ENCODE measurements at places on chromosomes 12 and 14.

GRCh38 chr14:82641050-82641540, 1107.4 kb upstream of the SEL1L start:
- no peak for DNase-seq

GRCh38 chr14:56207626-56208292, 89.5 kb downstream of the PELI2 start:
- no peak for DNase-seq

DNA sequence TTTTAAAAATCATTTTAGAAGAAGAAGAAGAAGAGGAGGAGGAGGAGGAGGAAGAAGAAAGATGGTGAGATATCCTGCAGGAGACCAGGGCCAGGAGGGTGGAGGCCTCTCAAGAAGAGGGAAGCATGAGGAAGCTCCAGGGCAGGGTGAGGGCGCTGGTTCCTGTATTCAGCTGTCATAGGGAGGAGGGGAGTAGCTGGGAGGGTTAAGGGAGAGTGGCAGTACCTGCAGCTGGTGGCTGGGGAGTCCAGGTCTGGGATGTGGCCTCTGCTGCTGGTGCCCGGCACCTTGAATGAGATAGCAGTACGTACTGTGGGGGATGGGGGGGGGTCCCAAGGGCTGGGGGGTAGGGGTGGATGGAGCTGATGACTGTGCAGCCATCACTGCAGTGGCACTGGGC, 9.8 kb downstream of the RBP5 start:
- no peak for DNase-seq

GRCh38 chr12:128542844-128543243, 275.9 kb downstream of the TMEM132C start:
- DNase-seq, result no peak

GRCh38 chr12:81077329-81077685, 572 bp upstream of the ACSS3 start:
- DNase-seq, result no peak

DNA sequence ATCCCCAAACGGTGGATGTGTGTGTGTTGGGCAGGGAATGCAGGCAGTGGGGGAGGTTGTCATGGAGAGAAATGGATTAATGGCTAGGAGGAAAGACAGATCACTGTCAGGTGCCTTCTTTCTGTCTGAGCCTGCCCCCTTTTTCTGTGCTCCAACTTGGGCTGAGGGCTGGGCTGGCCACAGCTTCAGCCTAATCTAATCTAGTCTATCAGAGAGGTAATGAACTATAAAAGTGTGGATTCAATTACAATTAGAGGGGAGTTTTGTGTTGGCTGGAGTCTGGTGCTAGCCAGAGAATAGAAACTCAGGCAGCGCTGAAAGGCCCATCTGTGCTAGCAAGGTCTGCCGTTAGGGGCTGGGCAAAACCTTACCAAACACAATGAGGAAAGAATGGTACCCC, 41.2 kb downstream of the NEUROD4 start:
- DNase-seq, result no peak

DNA sequence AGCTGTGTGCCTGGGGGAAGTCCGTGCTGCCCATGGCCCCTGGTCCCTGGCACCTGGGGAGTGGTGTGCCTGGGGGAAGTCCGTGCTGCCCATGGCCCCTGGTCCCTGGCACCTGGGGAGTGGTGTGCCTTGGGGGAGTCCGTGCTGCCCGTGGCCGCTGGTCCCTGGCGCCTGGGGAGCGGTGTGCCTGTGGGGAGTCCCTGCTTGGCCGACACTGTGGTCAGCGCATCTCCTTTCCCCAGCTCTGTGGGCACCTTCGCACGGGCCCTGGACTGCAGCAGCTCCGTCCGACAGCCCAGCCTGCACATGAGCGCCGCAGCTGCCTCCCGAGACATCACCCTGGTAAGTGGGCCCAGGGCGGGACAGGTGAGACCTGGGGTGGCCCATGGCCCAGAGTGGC, 14.5 kb upstream of the CRIP2 start:
- no peak for DNase-seq

DNA sequence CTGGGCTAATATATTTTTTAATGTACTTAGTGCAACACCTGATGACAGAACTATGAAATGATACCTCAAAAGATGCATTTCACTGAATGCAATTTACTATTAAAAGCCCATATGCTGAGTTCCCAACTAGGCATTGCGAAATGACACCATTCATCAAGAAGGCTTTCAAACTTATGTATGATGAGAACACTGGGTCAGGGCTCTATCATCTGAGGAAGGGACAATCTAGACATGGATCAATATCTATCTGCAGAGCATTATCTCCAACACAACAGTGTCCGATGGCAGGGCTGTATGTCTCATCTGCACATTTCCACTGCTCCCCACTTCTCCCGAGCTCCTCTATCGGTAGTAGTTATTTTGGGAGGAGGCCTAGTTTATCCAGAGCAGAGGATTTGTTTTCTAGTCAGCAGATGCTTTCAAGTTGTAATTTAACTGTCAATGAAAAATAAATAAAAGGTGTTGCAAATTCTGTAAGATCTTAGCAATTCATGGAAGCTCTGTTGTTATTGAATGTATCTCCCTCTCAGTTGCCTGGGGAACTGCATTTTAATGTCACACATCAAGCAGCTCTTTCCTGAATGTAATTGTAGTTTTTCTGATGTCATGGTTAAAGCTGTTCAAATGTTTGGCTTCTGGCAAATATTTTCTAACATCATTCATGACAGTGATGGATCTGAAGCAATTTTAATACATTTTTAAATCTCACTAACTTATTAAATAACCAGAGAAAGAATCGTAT, 7.4 kb upstream of the GCH1 start:
- DNase-seq, result no peak

DNA sequence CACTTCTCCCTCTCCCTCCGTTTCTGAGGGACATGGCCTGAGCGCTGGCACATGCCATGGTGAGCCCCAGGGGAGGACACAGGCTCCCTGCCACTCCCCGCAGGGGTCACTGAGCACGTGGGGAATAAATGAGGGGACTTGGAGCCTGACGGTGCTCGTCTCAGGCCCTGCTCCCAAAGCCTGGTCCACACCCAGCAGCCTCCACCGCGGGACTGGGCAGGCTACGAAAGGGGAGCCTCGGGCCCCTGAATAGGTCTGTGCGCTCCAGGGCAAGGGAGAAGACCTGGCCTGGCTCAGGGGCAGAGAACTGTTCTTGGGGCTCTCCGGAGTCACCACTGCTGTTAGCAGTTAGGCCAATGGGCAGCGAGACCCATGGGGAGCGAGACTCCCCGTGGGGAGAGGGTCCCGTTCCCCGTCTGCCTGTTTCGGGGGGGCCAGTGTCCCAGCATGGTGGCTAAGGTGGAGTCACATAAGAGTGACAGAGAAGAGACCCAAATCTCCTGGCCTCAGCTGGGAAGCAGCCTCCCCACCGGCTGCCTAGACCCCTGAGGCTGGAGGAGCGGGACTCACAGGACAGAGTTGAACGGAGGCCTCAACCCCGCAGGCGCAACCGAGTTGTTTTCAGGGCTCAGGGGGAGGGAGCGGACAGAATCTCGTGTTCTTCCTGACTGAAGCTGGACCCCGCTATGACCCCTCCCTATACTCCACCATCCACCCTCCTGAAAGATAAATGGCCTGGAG, 329.8 kb upstream of the SFSWAP start:
- DNase-seq, result no peak

GRCh38 chr12:109927622-109928021, 27.5 kb downstream of the TCHP start:
- no peak for DNase-seq

DNA sequence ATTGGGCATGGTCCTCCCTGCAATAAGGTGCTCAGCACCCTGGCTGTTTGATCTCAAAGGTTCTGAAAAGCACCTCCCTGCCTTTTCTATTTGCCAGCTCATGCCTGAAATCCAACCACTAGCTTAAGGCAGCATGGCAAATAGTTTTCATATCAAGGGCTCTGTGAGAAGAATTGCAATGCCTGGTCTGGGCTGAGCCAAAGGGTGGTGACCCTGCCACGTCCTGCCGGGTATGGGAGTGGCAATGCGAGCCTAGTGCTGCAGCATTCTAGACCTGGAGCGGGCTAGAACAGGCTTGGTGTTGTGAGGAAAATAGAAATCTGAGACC, 2.3 kb upstream of the SCNN1A start:
- DNase-seq, result no peak

- no peak for DNase-seq
Observed at GRCh38 chr12:121205491-121205890, 4.4 kb upstream of the P2RX4 start.

- no peak for DNase-seq
Observed at GRCh38 chr12:46946137-46946536, 120.3 kb upstream of the SLC38A4 start.

DNA sequence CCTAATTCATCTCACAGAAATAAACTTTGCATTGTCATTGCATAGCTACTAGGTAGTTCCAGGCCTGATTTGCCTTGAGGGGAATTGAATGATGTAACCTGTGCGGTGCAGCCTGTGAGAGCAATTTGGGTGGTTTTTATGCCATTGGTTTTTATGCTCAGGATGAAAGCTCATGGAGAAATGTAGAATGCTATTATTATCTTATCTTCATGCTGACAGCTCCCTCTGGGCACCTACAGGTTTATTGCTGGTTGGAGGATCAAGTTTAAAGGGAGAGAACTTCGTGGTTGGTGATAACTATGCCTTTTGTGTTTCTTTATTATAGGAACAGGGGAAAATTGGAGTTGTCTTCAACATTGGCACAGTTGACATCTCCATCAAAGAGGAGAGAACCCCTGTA, 547.9 kb downstream of the DIO2 start:
- DNase-seq, result no peak

GRCh38 chr12:85765453-85765869, 70.7 kb downstream of the RASSF9 start:
- no peak for DNase-seq

GRCh38 chr14:77409131-77409533, 14.2 kb downstream of the NOXRED1 start:
- DNase-seq, result no peak

DNA sequence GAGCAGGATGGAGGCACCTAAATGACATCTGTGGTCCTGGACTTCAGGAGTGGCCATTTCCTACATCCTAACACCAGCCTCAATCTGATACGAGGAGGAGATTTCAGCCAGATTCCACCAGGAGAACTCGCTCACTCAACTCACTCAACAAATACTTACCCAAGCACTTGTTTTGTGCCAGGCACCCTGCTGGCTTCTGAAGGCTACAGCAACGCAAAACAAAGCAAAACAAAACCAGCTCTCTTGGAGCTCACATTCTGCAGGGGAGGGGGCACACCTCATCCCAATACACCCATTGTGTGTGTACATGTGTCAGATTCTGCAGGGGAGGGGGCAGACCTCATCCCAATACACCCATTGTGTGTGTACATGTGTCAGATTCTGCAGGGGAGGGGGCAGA, 144.8 kb downstream of the PIWIL1 start:
- no peak for DNase-seq

DNA sequence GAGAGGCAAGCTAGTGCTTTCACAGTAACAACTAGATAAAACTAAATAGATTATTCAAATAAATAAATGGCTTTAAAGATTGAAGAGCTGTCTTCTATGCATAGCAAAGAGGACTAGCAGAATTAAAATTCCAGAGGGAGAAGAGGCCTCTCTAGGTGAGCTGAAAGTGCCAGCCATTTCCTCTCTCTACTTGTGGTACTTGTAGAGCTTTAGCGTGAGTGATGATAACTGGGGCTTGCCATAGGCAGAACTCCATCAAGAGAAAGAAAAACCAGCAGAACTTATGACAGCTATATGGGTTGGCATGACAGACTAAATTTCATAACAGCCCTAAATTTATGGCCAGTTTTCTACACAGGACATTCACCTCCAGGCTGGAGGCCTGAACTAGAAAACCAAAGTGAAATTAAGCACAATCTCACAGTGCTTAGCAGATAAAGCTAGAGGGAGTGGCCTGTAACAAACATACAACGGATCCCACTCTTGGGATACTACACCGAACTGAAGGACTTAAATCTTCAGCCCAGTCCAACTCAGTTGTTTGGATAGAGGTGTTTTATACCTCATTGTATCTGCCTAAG, 11.0 kb downstream of the SPTLC2 start:
- DNase-seq, result no peak

- no peak for DNase-seq
Observed at GRCh38 chr14:106318700-106319099, 792.3 kb downstream of the TMEM121 start.

DNA sequence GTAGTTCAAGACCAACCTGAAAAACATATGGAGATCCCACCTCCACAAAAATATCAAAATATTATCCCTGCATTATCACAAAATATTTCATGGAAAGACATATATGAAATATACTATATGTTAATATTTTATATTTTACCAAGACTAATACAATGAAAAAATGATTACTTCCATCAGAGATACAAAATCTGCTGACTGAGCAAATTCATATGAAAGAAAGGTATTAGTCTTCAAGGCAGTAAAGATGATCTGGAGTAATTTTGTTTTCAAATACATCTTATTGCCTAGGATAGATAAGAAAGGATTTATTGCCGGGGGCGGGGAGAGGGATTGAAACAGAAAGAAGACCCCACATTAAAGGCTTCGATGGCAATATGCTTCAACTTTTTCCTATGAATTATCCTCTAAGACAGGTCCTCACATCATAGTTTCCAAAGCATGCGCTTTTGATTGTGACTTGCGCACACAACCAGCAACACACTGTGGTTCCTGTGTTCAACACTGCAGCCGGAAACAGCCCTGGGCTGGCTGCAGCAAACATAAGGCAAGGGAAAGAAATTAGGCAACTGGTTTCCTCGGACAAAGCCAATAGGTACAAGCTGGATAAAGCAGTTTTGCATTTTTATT, 83.2 kb downstream of the SPPL3 start:
- DNase-seq, result no peak

- DNase-seq, result no peak
Observed at GRCh38 chr12:102350070-102350469, 130.3 kb downstream of the IGF1 start.

- DNase-seq, result no peak
Observed at GRCh38 chr12:99722690-99723486, 75.3 kb downstream of the GARIN6 start.

GRCh38 chr12:45268672-45269411, 52.9 kb downstream of the ANO6 start:
- DNase-seq, result no peak

DNA sequence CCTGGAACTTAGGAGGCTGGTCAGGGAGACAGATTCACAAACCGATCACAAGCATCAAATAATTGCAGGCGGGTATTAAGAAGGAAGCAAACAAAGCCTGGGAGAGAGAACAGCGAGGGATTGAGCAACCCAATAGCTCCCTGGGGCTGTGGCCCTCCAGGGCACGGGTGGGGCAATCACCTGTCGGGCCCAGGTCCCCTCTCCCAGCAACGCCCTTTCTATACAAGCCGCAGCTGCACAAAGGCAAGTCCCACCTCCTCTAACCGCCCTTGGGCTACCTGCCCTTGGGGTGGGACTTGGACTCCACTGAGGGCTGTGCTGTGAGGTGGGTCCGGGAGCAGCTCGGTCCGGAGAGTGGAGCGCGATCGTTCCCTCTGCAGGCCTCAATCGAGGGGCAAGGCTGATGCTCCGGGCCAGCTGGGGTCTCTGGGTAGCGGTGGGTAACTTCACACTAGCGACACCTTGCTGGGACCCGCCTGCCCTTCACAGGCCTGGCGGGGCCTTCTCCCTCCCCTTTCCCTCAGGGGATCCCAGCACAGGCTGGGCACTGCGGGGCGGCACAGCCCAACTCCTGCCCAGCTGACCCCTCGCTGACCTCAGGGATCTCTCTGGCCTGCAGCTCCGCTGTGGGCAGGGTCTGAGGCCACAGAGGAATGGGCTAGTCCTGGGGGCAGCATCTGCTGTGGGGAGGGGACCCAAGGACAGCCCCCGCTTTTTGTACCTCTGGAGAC, 8.0 kb downstream of the PHB2 start:
- DNase-seq, result no peak

All from esophagus squamous epithelium (tissue), 5 donors.